H1 (cell line): ENCODE measurements at places on chromosomes 1 and 21.

- no peak overlapping the region for H3K4me3 ChIP-seq
- H3K27me3 ChIP-seq: no peaks in the 10 kb centered on the region
- peaks cover 38% of the 10 kb centered on the region for H3K36me3 ChIP-seq
- no peak for DNase-seq
- H3K27ac ChIP-seq: no peak overlapping the region
These were observed 33.1 kb downstream of the MTOR start for GRCh38 chr1:11229203-11229602.

DNA sequence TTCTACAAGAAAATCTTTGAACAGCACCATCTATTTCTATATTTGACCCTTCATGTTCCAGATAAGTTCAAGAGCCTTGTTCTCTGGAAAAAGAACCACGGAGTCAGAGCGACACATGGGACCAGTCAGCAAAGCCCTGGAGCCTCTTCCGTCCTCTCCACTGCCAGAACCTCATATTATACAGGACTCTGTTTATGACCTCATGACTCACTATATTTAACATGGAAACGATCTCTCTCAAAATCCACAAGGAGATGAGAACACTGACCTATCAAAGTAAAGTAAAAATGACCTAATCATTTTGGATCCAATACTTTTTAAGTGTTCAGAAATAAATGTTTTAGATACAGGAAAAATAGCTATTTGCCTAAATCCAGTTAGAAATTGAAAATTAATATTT is 124.6 kb upstream of the KRTAP19-8 start:
- H3K27ac ChIP-seq: no peak overlapping the region
- no peak overlapping the region for H3K4me3 ChIP-seq

GRCh38 chr1:38746941-38747600 is 112.5 kb downstream of the RRAGC start:
- DNase-seq: no peak
- H3K27me3 ChIP-seq: no peaks in the 10 kb centered on the region
- H3K4me1 ChIP-seq: no peaks in the 10 kb centered on the region
- H3K36me3 ChIP-seq: no peaks in the 10 kb centered on the region
- H3K4me3 ChIP-seq: no peak overlapping the region

- no peak overlapping the region for H3K27ac ChIP-seq
- no peak overlapping the region for H3K4me3 ChIP-seq
- H3K27me3 ChIP-seq: no peaks in the 10 kb centered on the region
- no peaks in the 10 kb centered on the region for H3K4me1 ChIP-seq
These were observed 3.5 kb downstream of the RGS4 start for GRCh38 chr1:163072658-163073057.

GRCh38 chr1:218874313-218874712 is 299.4 kb upstream of the LYPLAL1 start:
- no peaks in the 10 kb centered on the region for H3K4me1 ChIP-seq
- H3K4me3 ChIP-seq: no peak overlapping the region
- no peaks in the 10 kb centered on the region for H3K27me3 ChIP-seq

DNA sequence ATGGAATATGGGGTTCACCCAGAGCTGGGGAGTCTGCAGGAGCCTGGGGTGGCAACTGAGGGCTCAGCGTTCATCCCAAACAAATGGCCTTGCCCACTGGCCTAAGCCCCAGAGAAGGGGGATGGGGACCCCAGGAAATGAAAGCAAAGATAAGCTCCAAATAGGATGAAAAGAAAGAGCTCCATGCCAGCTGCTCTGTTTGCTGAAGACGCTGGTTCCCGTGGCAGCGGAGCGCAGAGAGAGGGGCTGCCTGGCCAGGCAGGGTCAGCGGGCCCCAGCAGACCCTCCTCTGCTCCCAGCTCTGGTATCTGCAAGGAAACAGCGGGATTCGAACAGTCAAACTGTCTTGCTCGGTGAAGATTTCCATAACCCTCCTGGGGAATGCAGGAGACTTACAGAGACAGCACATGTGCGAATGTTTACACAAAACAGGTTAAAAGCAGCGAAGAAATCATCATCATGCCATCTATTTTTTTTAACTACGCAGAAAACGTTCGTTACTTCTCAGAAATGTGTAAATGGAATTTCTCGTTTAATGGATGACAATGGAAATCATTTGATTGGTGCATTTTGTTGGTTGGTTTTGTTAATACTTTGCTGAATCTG is 94.4 kb downstream of the PDE9A start:
- H3K4me1 ChIP-seq: no peaks in the 10 kb centered on the region; the same call in 1 of the 2 replicates
- peaks cover 4% of the 10 kb centered on the region; the same call in 1 of the 2 replicates for H3K36me3 ChIP-seq
- no peaks in the 10 kb centered on the region for H3K27me3 ChIP-seq
- DNase-seq: no peak
- no peak overlapping the region for H3K27ac ChIP-seq
- H3K4me3 ChIP-seq: no peak overlapping the region

- H3K36me3 ChIP-seq: no peaks in the 10 kb centered on the region
- no peak for DNase-seq
- no peak overlapping the region for H3K27ac ChIP-seq
- H3K27me3 ChIP-seq: no peaks in the 10 kb centered on the region
- H3K4me3 ChIP-seq: no peak overlapping the region
These were observed 295.4 kb downstream of the AGBL4 start for GRCh38 chr1:49728377-49728776.

GRCh38 chr1:226875641-226876295 is 5.4 kb downstream of the PSEN2 start:
- no peaks in the 10 kb centered on the region; the same call in 1 of the 2 replicates for H3K27me3 ChIP-seq
- H3K27ac ChIP-seq: no peak overlapping the region
- H3K4me3 ChIP-seq: no peak overlapping the region

- H3K27me3 ChIP-seq: no peaks in the 10 kb centered on the region
- no peak overlapping the region for H3K27ac ChIP-seq
- DNase-seq: no peak
- no peak overlapping the region for H3K4me3 ChIP-seq
- no peaks in the 10 kb centered on the region for H3K4me1 ChIP-seq
These were observed 68.6 kb upstream of the VAV3 start for GRCh38 chr1:108033550-108033951.

- H3K4me1 ChIP-seq: no peaks in the 10 kb centered on the region
- no peak for DNase-seq
- no peaks in the 10 kb centered on the region for H3K36me3 ChIP-seq
- H3K27ac ChIP-seq: no peak overlapping the region
These were observed 77.0 kb downstream of the PGM1 start for GRCh38 chr1:63670164-63670563.

DNA sequence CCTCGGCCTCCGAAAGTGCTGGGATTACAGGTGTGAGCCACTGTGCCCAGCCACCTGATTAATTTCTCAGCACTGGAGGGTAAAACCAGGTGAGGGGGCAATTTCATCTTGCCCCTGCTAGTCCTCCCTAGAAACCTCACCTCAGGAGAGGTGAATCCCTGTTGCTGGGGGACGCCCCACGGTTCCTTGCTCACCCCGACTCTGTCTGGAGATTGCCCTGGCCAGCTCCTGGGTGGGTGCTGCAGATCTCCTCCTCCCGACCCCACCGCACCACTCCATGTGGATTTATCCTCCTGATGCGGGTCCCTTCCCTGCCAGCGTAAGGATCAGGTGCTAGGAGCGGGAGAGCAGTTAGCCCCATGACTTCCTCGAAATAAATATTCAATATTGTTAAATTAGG is 34.9 kb downstream of the PDPN start:
- peaks cover 25% of the 10 kb centered on the region for H3K36me3 ChIP-seq
- no peak for DNase-seq
- no peaks in the 10 kb centered on the region for H3K27me3 ChIP-seq
- H3K4me1 ChIP-seq: no peaks in the 10 kb centered on the region
- no peak overlapping the region for H3K4me3 ChIP-seq

DNA sequence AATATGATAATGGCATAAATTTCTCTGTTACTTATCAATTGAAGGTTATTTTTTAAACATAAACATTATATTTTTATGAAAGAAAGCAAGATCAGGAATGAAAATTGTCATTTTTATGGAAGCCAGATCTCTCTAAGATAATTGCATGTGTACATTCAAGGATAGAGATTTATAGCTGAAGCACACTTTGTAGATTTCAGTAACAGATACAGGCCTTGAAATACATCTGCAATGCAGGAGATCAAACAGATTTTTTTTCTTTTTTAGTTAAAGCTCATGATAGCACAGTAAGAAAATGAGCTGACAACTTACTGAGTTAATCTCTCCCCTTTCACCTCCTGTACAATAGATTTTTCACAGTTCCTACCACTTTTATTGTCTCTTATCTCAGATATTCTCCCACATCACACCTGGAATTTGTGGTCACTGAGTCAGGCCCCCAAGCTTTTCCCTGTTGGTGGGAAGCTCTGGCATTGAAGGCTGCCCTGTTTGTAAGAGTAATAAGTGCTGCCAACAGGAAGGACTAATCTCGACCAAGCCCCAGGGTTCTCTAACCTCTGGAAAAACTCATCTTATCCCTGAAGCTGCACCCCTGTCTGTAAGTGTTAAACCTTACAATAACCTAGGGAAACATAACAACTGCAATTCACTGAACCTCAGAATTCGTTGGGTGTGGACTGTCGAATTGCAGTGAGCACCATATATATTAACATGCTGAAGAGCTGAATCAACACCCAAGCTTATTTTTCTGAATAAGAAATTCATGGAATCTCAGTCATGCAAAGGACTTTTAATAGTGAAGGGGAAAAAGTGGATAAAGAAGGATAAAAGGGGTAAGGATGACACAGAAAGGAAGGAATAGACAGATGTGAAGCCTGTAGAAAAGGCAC is 599.0 kb downstream of the LMO4 start:
- DNase-seq: no peak
- H3K4me3 ChIP-seq: no peak overlapping the region
- H3K36me3 ChIP-seq: no peaks in the 10 kb centered on the region
- H3K27ac ChIP-seq: no peak overlapping the region
- H3K4me1 ChIP-seq: no peaks in the 10 kb centered on the region

- H3K27ac ChIP-seq: no peak overlapping the region
- H3K4me3 ChIP-seq: no peak overlapping the region
- DNase-seq: no peak
- H3K4me1 ChIP-seq: peaks cover 12% of the 10 kb centered on the region; the same call in 1 of the 2 replicates
- no peaks in the 10 kb centered on the region for H3K27me3 ChIP-seq
These were observed 26.1 kb upstream of the ZNF697 start for GRCh38 chr1:119674111-119674526.

GRCh38 chr1:93000291-93000690 is 39.0 kb upstream of the DIPK1A start:
- no peaks in the 10 kb centered on the region for H3K36me3 ChIP-seq
- H3K27ac ChIP-seq: 0 out of 2 replicates have a peak overlapping the region, but pooled peaks have one; percentile 51
- no peak overlapping the region for H3K4me3 ChIP-seq
- DNase-seq: peak; percentile 54

- peaks cover 38% of the 10 kb centered on the region for H3K27me3 ChIP-seq
- peaks cover 29% of the 10 kb centered on the region for H3K4me1 ChIP-seq
- H3K27ac ChIP-seq: no peak overlapping the region
- no peak for DNase-seq
These were observed 3.4 kb downstream of the IGSF21 start for GRCh38 chr1:18110968-18111367.

DNA sequence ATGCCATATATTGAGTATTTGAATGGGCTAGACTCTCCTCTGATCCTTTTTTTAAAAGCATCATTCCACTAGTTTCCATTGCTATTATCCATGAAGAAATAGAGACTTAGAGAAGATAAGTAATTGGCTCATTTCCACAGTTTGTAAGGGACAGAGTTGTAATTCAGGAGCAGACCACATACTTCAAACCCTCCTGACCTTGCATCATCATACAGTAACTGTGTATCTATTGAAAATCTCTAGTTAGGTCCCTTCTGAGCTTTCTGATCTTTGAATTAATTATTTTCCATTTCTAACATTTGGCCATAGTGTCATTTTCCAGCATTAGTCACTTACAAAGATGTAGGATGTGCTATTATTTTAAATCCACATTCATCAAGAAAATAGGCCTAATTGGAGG is 386.5 kb upstream of the ST6GALNAC5 start:
- no peak overlapping the region for H3K27ac ChIP-seq
- no peaks in the 10 kb centered on the region for H3K27me3 ChIP-seq
- no peaks in the 10 kb centered on the region for H3K36me3 ChIP-seq
- no peak overlapping the region for H3K4me3 ChIP-seq
- H3K4me1 ChIP-seq: no peaks in the 10 kb centered on the region

DNA sequence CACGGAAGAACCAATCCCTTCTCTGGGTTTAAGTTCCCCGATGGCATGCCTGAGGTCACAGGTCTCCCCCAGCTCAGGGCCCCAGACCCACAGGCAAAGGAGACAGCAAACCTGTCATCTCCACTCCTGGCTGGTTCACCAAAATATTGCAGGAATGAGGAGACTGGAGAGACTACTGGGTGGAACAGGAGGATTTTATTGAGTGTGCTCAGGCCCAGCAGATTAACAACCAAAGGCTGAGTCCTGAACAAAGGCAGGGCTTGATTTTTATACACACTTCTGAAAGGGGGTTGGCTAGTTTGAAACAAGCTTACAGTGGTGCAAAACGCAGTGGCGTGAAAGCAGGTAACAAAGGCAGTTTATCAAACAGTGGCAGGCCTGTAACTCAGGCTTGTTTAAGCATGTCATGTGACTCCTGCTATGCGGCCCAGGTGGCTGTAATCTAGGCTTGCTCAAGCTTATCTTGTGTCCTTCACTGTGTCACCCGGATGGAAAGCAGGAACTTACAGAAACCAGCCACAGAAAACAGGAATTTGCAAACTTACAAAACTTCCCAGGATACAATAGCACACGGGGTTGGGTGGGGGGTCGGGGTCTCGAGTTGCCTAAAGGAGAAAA is 27.4 kb upstream of the KCNJ15 start:
- no peaks in the 10 kb centered on the region; the same call in 1 of the 2 replicates for H3K36me3 ChIP-seq
- H3K27me3 ChIP-seq: no peaks in the 10 kb centered on the region

DNA sequence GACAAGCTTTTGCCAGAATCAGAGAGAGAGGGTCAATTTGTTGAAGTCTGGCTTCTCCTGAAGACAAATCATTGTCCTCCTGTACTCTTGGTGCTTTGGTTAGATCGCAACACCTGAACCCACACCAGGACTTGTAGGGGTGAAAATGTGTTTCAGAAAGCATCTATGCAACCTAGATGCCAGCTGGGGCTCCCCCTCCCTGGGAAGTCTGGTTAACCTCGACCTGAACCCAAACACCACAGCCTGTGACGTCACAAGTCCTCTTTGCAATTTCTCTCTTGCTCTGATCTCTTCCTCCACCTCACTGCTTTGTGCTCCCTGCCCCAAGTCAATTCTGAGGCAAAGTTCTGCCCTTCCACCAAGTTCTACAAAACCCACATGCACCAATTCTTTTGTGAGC is 42.8 kb upstream of the USP24 start:
- DNase-seq: no peak
- H3K27me3 ChIP-seq: no peaks in the 10 kb centered on the region
- H3K4me1 ChIP-seq: no peaks in the 10 kb centered on the region
- no peaks in the 10 kb centered on the region for H3K36me3 ChIP-seq
- no peak overlapping the region for H3K4me3 ChIP-seq

DNA sequence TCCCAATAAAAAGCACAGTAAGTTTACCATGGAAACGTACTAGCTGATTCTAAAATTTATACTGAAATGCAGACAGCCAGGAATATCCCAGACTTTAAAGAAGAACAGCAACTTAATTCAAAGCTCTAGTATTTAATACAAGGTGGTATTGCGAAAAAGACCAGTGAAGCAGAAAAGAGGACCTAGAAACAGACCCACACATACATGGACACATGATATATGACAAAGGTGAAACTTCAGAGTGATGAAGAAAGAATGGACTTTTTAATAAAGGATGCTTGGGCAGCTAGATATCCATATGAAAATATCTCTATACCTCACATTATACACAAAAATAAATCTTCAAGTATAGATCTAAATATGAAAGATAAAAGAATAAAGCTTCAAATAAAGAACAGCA is 62.6 kb downstream of the COP1 start:
- no peak overlapping the region for H3K4me3 ChIP-seq
- no peaks in the 10 kb centered on the region for H3K27me3 ChIP-seq
- H3K36me3 ChIP-seq: no peaks in the 10 kb centered on the region; the same call in 1 of the 2 replicates
